ENCODE measurements at places on chromosomes 6 and 20.

GRCh38 chr6:118865100-118865391, 28.9 kb upstream of the ASF1A start:
- DNase-seq = no peak

GRCh38 chr6:95923518-95923917, 92.3 kb upstream of the FUT9 start:
- DNase-seq = no peak

DNA sequence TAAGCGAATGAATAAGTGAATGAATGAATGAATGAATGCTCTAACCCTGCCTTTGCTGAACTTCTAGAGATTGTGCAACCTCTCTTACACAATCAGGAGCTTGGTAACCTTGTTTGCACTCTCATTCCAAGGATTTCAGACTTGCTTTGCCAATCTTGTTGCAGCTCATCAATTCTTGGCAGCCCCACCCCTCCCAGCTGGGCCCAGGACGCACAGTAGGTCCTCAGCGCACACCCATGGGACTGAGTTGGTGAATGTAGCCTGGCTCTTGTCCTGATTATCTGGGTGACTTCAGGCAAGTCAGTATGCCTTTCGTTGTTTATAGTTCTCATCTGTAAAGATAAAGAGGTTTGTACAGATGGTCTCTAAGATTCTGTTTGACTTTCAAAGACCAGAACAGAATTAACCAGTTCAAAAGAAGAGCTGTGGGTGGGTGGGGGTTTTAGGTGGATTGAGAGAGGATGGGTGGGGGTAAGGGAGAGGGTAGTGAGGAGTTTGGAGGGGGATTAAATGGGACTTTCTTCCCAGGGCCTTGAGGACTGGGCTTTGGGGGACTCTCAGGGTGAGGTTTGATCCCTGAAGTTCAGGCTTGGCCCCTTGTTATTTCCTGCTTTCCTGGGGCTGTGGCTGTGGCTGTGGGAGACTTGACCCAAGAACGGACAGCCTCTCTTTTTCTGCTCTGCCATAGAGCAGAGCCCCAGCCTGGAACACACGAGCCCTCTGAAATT, 33.2 kb downstream of the VEGFA start:
- no peak for DNase-seq

GRCh38 chr6:13733178-13733887, 21.7 kb upstream of the RANBP9 start:
- no peak for DNase-seq

DNA sequence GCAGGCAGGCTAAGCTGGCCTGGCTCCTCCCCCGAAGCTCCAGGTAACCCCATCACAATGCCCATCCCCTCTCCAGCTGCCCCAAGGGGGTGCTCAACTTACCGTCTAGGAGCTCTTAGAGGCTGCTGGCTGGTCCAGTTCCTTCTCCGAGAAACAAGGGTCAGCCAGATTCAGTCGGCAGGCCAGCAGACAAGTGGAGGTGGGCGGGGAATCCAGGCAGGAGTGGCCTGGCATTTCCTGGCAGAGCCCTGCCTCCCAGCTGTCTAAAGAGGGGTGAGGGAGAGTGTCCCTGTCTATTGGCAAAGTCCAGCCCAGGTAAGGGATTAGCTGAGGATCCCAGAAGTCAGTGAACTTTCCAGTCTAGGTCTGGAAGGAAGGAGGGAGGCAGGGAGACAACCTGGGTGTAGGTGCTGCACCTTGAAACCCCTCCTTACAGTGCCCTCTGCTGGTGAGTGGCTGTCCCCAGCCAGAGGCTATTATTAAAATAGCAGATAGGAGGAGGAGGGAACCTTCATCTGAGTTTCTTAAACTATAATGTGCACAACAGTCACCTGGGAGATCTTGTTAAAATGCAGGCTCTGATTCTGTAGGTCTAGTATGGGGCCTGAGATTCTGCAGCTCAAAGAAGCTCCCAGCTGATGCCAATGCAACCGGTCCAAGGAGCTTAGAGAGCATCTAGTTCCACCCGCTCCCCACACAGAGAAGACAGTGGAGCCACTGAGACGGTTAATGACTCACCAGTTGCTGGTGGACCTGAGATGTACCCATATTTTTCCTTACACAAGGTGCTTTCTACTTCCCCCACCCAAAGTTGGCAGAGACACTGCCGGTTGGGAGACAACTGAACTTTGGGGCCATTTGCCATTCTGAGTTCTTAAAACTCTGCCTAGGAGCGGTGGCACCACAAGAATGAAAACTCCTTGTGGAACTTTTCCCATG, at the start of gene UNC5CL:
TSS of gene UNC5CL (minus strand) at position 162 of the 939 bp plus-strand sequence. CDS start 4,147 bp downstream, outside the sequence.
- no peak for DNase-seq

DNA sequence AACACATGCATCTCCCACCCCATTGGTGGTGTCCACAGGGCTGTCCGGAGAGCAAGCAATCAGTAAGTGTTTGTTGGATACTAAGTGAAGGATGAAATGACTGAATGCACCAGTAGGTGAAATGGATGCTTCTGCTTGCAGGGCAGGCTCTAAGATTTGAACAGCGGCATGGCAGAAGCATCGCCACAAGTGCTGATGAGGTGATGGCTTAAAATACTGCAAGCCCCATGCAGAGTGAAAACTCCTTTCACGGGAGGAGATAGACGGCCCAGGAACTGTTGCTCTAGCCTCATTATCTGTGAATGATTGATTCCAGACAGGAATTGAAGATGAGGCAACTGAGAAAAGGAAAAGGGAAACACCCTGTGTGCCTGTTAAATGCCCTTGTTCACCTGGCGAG, 158.9 kb downstream of the LY86 start:
- no peak for DNase-seq

DNA sequence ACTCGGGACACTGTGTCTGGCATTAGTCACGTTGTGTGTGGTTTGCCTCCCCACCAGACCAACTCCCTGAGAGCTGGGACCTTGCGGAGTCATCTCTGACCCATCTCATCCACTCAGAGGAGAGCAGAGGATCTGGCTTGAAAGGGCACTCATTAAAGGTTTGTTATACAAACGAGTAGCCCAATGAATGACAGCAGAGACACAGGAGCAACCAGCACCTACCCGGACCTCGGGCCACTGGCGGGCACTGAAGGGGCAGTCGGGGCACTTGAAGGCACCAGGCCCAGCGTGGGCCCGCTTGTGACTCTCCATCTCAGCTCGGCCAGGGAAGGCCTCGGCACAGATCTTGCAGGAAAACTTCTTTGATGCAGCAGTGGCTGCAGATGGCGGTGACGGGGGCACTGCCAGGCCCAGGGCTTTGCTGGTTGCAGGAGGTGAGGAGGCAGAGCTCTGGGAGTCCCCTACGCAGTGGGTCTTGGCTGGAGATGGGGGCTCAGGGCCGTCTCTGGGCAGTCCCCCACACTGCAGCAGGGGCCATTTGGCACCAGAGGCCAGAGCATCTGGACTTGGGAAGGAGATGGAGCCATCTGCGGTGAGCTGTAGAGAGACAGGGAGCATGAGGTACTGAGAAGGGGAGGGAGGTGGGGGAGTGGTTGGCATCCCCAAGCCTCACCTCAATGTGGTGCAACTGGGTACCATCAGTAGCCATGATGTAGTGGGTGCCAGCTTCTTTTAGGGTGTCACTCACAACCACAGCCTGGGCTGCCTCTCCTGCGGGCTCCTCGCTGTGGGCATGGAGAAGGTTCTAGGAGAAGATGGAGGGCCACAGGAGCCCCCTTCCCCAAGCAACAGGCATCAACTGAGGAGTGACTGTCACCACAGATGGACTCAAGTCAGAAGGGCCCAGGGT, 17.7 kb downstream of the PCIF1 start:
- DNase-seq = no peak

- no peak for DNase-seq
Measured at GRCh38 chr6:47034421-47034820, 7.7 kb downstream of the ADGRF1 start.

GRCh38 chr20:16877053-16877554, 128.9 kb downstream of the OTOR start:
- no peak for DNase-seq

DNA sequence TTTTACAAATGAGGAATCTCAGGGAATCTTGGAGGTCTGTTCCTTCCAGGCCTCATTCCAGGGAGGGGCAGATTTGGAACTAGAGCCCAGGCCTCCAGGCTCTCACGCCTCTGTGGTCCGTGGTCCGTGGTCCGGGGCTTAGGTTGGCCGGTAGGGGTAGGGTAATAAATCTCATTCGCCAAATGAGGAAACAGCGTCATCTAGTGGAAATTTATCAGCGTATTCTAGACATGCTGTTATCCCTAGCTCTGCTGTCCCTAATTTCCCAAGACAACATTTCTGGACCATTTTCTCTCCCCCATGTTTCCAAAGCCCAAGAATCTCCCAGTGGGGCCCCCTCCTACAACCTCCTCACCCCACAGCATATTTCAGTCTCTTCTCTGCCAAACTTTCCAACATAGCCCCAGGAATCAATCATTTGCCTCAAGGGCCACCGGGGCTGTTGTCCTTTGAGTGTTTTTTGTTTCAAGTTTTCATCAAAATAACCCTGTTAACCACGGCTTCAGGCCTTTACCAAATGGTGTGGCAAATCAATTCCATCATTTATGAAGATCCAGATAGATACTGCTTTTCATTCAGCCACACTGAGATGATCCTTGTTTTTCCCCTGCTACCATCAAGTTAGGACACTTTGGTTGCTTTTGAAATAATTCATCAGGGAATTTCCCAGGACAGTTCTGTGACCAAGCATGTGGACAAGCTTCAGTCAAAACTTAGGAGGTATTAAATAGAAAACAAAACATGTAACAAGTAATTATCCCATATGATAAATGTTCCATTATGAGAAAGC, 126.8 kb downstream of the ALDH8A1 start:
- no peak for DNase-seq

DNA sequence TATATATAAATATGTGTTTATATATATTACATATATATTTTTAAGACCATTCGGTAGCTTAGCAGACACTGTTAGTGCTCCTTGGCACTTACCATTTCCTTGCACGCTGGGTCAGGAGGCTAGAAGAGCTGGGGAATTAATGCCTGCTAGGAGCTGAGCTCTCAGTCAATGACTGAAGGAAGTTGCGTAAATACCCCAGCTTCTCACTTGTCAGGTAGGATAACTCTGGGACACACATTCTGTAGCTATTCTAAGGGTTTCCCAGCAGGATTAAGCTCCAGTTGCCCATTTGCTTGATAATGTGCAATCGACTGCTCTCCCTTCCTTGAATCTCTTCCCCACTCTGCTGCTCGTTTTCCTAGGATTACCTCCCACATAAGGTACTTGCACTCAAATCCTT, 15.7 kb upstream of the DNAAF9 start:
- DNase-seq = no peak

GRCh38 chr6:43912598-43913371, 142.8 kb downstream of the VEGFA start:
- DNase-seq = no peak

DNA sequence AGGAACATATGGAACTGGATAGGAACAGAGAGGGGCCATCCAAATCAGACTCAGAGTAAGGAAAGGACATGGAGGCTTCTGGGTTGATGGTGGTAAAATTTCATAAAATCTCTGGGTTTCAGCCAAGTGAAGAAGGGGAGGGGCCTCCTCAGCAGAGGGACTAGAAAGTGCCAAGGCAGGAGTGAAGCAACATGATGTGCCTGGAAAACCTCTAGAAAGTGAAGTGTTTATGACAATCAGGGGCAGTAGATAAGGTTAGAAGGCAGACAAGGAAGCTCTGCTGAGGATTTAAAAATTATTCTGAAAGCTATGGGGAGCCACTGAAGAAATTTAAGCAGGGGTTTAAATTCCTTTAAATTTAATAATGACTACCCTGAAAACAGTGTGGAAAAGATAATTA, 126.0 kb upstream of the TENT5A start:
- DNase-seq = no peak

DNA sequence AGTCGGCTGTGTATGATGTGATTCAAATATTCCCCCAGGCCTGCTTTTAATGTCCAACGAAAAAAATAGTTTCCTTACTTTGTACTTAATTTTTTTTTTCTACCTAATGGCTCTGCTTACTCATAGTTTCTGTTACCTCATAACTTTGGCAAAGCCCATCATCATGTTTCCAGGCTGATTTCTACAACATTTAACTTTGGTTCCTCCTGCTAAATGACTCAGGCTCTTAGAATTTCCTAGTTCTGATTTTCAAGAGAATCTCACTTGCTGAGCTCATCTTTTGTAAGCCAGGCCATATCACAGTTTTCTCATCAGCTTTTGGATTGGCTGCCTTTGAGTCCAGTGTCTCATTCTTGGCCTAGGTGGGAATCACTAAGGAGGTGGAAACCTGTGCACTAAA, 323.1 kb downstream of the HDGFL1 start:
- DNase-seq = no peak

GRCh38 chr20:4840801-4841200, 119.1 kb downstream of the PRND start:
- DNase-seq = no peak

DNA sequence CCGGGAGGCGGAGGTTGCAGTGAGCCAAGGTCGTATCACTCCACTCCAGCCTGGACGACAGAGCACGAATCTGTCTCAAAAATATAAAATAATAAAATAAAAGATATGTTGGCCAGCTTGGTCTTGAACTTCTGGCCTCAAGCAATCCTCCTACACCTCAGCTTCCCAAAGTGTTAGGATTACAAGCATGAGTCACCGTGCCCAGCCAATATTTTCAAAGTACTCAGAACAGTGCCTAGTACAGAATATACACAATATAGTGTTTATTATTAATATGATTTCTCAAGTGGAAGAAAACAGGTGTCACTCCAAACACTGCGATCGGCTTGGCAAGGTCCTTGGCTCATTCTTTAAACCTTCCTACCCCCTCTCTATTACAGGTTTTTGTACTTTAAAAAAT, 3.1 kb downstream of the FAM210B start:
- DNase-seq = no peak

- no peak for DNase-seq
Measured at GRCh38 chr6:39765508-39766065, 26.6 kb upstream of the DAAM2 start.

DNA sequence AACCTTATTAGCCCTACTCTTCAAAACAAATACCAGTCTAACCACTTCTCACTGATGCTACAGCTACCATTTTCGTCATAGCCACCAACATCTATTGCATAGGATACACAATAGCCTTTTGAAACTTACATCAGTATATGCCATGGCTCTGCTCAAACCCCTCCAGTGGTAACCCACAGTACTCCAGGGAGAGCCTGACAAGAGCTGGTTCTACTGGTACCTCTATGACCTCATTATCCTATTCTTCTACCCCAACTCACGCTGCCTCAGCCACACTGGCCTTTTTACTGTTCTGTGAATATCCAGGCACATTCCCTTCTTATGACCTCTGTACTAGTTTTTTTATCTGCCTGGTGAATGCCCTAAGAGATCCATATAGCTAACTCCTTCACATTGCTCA, 157.6 kb downstream of the ARHGAP18 start:
- DNase-seq = no peak

DNA sequence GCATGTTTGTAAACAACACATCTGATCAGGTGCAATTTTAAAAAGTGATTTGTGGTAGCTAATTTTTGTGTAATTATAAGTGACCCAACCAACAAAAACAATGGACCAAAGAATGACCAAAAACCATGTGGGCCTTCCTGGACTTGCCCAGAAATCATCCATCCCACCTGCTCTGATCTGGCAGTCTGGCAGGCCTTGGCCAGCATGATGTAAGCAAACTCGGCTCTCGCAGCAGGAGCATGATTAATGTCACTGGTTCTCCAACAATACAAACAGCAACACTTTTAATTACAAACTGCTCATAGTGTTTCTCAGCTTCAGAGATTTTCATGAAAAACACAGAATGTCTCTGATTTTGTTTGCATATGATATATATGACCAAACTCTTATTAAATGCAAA, 16.1 kb downstream of the TP53INP2 start:
- DNase-seq = no peak

- DNase-seq = no peak
Measured at GRCh38 chr6:157045831-157046454, 268.8 kb downstream of the ARID1B start.

GRCh38 chr20:1712634-1713624, 55.4 kb upstream of the SIRPG start:
- no peak for DNase-seq

All from stimulated activated CD8-positive, alpha-beta memory T cell treated with anti-CD3 and anti-CD28 coated beads, Interleukin-2, amount 100 ng/mL, for 1 hour (primary cell).